Globus pallidus (tissue), 1 donor: ENCODE measurements at places on chromosomes 5 and 9.

GRCh38 chr9:108048406-108049025 lies 558.9 kb upstream of the KLF4 start:
- DNase-seq: no peak

DNA sequence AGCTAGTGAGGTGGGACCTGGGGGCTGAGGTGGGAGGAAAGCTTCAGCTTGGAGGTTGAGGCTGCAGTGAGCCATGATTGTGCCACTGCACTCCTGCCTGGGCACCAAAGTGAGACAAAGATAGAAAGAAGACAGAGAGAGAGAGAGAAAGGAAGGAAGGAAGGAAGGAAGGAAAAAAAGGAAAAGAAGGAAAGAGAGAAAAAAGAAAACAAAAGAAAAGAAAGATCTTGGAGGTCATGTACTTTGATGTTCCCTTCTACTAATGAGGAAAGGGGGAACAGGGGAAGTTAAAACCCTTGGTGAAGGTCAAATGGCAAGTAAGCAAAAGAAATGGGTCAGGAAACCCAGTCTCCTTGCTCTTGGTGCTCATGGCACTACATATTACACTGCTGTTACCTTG lies 2.4 kb upstream of the RAI14 start:
- no peak for DNase-seq

DNA sequence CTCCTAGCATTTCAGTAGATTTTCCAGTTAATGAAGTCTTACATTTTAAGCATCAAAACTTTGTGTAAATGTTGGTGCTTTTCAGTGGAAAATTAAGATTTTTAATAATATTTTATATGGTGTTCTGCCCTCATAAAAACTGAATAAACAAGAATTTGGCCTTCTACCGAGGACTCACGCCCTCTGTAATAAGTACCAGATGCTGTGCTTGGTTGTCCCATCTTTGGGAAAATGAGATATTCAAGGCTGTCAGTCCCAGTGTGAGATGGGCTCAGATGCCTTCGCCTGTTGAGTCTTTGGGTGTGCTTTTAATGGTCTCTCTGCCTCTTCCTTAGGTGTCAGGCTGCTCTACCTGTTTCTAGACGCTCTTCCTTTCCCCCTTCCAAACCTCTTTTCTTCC lies 28.7 kb downstream of the GALNT12 start:
- DNase-seq: no peak

DNA sequence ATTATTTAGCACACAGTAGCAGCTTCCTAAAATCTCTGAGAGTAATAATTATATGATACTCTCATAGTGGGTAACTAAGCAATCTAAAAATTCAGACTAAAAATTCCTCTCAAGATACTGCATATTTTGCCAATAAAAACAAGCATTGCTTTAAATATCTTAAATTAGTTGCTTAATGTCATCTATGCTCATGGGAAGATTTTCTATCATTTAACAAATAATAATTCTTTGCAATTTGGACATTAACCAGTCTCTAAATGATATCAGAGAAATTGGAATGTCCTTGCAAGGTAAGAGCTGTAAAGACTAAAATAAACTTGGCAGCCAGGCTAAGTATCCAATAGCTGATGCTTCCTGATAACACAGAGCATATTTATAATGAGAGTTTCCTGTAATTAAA lies 221.8 kb downstream of the SNCAIP start:
- DNase-seq: no peak

- peak; percentile 16 for DNase-seq
Observed at GRCh38 chr5:146528236-146528635, 12.2 kb upstream of the GPR151 start.
